ENCODE measurements at places on chromosomes 6 and 20.

DNA sequence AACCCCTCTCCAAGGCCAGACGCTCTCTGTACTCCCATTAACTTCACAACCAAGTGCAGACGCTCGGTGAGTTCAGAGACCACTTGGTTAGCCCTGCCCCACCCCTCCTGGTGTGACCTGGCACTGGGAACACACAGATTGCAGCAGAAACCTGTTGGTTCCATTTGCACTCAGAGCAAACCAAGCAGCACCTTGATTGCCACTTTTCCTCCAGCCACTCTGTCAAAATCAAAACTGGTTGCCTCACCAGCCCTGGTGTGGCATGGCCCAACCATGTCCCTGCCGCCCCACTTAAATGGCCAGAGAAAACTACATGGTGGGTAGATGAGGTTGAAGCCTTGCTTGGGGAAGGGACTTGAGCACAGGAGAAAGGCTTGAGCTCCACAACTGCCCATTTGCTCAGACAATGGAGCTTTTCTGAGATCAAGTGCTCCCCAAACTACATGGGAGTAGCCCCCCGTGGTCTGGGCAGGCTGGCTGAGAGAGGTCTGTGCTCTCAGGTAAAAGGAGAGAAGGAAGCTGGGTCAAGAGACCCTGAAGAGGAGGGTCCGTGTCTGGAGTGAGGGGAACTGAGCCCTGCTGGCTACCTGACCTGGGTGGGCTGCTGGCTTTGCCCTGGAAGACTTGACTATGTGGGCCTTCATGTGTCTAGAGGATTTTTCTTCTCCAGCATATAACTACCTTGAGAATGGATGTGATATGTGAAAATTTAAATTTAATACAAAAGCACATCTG is 43.4 kb downstream of the PLCG1 start:
- DNase-seq: no peak

DNA sequence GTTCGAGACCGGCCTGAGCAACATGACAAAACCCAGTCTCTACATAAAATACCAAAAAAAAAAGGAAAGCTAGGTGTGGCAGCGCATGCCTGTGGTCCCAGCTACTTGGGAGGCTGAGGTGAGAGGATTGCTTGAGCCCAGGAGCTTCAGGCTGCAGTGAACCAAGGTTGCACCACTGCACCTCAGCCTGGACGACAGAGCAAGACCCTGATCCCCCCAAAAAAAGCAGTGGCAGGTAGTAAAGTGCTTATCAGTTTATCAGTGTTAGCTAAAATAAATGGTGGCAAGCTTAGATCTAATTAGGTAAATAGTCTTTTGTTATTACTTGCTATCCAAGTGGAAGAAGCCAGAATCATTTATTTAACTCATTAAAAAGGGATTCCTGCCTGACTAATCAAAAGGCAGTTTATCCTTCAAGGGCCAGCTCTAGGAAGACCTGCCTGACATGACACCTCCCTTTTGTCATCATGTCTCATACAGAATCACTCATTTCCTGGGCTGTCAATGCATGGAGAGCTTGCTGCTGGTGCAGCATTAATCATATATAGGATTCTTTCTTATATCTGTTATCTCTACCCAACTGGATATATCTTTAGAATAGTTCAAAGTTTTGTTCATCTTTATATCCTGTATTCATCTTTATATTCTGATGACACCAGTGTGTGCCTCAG is 9.6 kb downstream of the DSTN start:
- no peak for DNase-seq

DNA sequence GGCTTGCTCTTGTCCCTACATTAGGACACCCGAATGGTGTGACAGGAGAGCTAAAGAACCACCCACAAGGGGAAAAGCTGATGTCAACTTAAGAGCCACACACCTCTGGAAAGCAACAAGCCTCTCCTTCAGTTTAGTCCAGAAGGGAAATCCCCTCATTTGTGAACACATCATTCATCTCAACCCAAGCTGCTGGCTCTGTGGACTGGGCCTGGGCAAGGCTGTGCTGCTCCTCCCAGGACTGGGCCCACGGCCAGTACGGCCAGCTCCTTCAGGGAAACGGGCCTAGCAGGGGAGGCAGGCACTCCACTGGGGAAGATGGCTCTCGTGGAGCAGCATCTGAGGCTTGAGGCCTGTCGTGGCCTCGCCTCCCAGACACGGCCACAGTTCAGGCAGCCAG is 12.8 kb upstream of the SLC4A11 start:
- DNase-seq: peak; percentile 15

DNA sequence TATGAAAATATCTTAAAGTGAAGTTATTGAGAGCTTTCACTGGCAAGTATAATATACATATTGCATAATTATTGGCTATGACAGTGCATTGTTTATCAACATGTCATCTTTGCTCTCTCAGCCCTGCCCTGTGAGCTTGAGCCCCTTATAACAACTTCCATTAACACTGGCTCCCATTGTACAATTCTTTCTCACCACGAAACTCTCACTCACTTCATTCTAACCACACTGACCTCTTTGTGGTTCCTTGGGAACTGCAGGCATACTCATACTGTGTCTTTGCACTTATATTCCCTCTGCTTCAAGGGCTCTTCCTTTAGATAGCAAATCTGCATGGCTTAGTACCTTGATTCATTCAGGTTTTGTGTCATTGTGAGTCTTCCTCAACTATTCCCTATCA is 411.8 kb downstream of the CDKAL1 start:
- DNase-seq: no peak

DNA sequence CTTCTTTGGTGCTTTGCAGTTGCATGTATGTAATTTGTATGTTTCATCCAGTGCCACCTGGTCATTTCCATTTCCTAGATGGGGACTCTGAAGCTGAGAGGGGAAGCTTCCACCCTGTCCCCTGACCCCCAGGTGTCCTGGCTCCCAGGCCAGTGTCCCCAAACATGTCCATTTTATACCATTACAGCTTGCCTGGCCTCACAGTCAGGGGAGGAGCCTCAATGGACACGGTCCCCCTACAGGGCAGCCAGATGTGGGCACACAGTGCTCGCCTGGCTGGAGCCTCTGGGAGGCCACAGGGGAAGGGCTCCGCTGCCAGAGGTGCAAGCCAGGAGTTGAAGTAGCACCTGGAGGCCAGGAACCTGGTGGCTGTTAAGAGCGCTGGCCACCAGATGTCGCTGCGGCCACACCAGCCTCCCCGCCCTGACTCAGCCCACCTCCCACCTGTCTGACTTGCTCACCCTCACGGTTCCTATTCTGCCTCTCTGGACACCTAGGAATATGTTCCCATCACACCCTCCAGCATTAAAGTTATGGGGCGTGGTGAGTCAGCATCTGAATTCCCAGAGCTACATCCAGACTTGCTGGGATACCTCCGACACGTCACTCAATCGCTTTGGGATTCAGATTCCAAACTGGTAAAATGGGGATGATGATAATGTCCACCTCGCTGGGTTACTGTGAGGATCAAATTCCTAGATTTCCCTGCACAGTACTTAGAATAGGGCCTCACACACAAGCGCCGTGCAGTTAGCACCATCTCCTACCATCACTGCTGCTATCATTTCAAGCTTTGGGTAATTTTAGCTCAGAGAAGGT is 107.4 kb downstream of the SULF2 start:
- DNase-seq: no peak

GRCh38 chr6:127971945-127972391 is 71.1 kb upstream of the THEMIS start:
- DNase-seq: no peak

DNA sequence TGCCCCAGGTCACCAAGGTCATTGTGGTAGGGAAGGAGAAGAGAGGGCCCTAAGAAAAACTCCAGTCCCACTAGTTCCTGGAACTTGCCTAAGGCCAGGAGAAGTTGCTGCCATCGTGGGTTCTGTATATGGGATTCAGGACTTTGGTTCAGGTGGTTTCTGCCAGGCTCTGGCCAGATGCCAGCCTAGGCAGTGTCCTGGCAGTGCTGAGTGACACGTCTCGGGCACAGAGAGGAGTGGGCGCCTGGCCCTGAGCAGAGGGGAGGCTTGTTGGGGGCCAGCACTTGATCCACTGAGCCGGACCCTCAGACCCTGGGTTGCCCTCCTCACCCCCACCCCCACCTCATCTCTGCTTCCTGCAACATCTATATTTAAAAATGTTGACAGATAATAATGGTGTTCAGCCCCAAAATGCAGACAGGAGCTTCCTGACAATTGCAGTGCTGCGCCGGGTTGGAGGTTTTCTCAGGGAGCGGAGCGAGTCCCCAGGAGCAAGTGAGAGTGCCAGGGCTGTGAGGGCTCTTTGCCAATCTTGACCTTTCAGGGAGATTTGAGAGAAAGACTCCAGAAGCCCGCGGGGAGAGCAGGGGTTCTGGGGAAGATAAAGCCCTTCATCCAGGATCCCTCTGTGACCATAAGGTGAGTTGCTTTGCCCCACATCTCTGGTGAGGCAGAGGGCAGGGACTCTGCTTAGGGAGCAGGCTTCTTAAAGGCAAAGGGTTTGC is 71.9 kb downstream of the PHACTR3 start:
- DNase-seq: no peak

GRCh38 chr6:160327981-160328380 is 20.2 kb upstream of the SLC22A3 start:
- no peak for DNase-seq

DNA sequence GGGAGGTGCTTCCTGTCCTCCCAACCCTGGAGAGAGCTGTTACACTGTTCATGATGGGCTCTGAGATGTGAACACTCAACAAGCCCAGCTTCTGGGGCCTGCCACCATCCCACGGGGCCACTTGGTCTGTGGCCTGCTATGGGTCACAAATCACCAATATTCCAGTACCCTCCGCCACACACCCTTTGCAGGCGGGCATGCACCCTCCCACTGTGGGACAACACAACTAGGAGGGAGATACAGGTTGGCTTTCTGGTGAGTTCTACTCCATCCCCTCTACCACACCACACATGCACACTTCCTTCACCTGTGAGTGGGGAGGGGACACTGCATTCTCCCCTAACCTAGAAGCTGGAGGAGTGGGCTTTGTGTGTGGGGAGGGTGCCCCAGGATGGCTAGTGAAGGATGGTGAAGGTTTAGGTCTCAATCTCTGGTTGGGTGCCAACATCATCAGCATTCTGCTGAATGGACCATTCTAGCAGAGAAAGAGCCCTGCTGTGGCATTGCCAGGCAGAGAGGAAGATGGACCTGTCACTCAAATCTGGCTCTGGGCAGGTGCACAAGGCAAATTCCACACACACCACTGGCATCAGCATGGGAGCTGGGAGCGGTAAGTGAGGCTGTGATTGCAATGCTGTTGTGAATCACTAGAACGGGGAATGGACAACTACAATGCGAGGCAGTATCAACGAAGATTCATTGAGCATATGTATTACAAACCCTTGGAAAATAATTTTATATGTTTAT is 175.1 kb downstream of the THBS2 start:
- DNase-seq: no peak

GRCh38 chr6:80348263-80348662 is 241.8 kb downstream of the BCKDHB start:
- no peak for DNase-seq

DNA sequence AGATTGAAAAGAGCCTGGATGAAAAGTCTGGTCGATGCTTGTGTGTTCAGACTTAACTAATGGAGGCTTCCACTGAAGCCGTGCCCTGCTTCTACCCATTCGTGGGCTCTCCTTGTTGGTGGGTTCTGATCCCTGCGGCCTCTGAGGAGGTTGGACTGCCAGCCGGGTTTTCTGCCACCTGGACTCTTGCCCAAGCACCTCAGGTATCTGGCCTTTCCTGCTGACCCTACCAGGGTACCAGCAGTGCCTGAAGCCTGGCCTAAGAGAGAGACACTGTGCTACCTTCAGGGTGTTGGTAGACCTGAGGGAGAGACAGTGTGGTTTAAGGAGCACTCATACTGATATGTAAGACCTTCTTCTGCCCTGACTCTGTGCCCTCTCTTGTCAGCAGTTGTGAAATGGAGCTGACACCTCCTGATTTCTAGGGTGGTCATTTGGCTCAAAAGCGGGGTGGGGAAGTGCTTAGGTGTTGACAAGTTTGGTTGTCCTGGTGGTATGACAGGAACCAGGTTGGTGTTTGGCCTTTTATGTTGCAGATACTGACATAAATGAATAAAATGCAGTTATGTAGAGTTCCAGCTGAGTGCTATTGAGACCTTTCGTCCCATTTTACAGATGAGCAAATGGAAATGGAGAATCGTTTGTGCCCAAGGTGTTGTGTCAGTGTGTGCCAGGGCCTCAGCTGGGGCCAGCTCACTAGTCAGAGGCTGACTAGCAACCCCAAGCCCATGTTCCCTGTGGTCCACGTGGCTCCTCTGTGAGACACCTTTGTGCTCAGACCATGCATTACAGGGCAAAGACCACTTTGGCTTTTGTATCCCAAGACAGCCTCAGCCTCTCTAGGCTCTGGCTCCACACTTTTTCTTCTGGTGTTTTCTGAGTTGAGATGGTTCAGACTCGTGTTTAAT is 3.1 kb downstream of the PLCG1 start:
- no peak for DNase-seq

- no peak for DNase-seq
Observed at GRCh38 chr6:81820980-81821379, 68.5 kb upstream of the TENT5A start.

DNA sequence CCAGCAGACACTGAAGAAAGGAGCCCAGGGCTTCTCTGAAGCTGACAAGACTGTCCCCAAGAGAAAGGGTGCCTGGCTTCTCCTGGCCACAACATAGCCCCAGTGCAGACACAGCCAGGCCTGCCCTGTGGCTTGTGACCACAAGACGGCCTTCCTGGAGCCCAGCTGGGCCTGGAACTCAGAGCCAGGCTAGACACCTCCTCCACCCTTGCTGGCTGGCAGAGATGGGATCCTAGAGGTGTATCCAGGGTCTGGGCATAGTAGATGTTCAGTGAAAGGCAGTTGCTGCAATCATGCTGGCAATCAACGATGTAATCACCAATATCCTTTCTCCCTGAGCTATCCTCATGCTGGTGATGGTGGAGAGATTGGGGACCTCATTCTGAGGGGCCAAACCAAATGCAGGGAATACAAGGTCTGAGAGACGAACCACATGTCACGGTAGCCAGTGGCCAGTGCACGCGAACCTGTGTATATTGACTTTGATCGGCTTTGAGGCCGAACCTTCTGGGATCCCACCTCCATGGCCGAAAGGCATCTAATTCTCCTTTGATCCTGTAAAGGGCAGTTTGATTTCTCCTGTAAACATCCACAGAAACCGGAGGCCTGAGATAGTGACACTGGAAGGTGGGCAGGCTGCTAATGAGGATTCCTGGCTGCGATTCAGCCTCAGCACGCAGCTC is 115.2 kb downstream of the PSMB1 start:
- no peak for DNase-seq
